Activated CD8-positive, alpha-beta memory T cell treated with anti-CD3 and anti-CD28 coated beads, Interleukin-2, amount 50 U/mL, for 48 hours (primary cell): ENCODE measurements at places on chromosomes 3 and 15.
A peak's percentile ranks its signal among the peaks of the same experiment; 100 is the strongest.

DNA sequence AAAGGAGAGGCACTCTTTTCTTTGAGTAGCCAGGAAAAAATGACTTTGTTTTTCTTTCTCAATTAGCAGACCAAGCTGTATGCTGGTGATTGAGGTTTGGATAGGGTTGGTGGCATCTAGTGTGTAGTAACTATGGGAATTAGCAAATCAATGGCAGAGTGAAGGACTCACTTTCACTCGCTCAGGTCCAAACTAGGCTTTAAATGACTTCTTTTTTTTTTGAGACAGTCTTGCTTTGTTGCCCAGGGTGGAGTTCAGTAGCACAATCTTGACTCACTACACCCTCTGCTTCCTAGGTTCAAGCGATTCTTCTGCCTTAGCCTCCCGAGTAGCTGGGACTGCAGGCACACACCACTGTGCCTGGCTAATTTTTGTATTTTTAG, 35.9 kb downstream of the PRKCI start:
- DNase-seq: no peak

DNA sequence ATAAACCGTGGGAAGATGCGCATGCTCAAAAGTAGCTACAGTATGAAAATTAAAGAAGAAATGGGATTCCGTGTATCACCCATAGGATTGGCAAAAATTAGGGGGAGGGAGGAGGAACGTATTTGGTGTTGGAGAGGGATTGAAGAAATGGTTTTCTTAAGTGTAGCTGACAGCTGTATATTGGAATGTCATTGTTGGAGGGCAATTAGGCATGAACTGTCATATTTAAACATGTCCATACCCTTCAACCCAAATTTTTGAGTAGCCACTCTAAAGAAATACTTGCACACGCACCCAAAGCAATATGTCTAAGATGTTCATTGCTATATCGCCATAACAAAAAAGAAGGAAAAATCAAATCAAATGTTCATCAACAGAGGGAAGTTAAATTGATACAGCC, 144.7 kb downstream of the TLE3 start:
- no peak for DNase-seq

DNA sequence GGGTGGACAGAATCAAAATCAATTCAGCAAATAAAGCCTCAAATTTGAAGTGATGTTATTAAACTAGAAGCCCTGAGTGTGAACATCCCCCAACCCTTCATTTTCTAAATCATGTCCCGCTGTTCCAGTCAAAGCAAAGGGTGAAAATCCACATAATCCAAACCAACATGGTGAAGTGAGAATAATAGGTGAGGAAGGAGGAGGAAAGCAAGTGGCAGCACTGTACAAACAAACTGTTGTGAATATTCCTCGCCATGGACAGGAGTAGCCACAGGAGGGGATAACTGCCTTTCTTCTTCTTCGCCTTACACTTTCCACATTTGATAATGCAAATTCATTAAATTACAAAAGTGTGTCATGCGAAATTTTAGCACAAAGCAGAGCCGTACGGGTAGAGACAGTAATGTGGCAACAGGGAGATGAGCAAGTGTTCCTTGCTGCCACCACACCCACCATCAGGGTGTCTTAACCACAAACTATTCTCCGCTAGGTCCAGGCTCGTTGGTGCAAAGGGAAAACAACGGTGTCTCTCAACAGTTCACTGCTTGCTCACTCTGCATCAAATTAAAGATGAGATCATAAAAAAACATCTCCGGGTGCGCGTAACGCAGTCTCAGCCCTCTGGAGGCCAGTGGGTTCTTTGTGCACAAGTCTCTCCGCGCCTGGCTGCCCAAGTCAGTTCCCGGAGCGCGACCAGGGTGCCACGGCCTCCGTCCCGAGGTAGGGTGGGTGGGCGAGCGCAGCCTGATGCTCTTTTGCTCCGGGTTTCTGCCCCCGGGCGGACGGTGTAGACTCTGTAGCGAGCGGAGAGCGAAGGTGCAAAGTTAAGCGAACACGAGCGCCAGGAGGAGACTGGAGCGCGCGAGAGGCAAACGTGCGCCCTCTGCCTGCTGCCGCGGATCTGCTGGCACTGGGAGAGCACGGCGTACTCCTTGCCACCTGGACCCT, 6.7 kb downstream of the EPHA3 start:
- DNase-seq: peak; percentile 54

DNA sequence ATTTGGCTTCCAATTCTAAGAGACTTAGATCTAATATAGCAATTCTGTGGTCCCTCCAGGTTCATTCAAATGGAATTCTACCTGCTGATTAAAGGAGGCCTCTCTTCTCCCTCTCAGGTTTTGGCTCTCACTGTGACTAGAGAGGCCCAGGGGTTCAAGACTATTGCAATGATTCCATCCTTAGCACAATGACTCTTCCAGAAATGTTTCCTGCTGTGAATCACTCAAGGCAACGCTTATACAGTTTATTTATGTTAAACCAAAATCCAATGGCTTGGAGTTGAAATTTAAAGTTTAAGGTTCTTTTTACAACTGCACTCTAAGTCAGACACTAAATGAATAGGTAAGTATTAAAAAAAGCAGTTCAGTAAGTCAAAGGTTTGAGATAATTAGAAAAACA, 39.9 kb downstream of the IFT57 start:
- no peak for DNase-seq

DNA sequence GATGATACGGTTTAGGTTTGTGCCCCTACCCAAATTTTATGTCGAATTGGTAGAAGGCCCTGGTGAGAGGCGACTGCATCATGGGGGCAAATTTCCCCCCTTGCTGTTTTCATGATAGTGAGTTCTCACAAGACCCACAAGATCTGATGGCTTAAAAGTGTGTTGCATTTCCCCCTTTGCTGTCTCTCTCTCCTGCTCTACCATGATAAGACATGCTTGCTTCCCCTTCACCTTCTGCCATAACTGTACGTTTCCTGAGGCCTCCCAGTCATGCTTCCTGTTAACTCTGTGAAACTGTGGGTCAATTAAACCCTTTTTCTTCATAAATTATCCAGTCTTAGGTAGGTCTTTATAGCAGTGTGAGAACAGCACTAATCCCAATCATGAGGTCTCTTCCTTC, 381.2 kb downstream of the RSL24D1 start:
- DNase-seq: no peak

DNA sequence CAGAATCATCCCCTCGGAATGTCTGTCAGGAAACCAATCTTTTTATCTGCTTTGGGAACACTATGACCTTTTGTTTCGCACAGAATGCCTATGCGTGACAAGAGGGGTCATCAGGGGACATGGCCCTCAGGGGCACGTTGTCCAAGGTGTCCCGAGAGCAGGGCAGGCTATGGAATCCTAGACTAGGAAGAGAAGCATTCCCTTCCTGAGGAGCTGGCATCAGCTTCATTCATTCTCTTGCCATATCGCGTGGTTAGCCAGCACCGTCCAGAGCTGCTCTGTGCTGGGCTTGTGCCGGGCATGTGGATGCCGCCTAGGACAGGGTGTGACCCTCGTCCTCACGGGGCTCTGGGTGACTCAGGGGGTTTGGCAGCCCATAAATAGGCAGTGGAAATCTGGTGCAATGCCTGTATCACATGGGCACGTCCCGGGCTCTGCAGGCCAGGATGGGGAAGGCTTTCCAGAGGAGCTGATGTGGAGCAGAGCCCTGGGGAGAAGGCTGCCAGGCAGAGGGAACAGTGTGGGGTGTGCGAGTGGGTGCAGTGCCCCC, 117.8 kb downstream of the TMEM266 start:
- no peak for DNase-seq

DNA sequence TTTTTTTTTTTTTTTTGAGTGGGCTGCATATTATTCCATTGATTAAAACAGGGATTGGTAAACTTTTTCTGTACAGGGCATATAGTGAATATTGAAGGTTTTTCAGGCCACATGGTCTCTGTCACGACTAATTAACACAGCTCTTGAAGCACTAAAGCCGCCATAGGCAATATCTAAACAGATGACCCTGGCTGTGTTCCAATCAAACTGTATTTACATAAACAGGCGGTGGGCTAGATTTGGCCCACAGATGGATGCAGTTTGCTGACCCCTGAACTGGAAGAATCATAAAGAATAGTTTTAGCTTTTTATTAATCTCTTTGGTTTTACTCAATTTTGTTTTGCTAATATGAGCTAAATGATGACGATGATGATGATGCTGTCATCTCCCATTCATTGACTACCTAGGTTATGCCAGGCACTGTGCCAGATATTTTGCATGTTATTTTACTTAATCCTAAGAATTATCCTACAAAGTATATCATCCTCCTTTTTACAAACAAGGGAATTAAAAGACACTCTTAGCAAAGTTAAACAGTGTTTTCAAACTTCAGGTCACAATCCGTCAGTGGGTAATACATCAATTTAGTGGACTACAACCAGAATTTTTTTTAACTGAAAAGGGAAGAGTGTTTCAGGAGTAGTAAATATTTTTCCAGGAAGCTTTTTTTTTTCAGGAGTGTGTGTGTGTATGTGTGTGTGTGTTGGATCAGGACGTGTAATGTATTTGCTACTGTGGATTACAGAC, 54.3 kb downstream of the LMCD1 start:
- no peak for DNase-seq

DNA sequence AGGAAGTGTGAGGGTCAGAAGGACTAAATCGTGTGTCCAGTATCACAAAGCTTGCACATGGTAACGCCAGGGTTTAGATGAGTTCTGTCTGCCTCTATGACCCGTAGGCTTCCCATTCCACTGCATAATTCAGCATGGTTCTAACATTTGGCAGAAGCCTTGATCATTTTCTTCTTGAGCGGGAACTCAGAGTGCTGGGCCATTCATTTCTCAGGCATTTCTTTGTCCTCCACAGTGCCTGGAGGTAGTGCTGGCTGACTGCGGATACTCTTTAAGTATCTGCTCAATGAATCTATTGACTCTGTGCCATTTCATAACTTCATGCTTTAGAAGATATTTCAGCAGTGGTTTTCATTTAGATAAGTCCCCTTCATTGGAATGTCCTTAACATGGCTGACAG, 370.2 kb downstream of the EPHB1 start:
- no peak for DNase-seq

DNA sequence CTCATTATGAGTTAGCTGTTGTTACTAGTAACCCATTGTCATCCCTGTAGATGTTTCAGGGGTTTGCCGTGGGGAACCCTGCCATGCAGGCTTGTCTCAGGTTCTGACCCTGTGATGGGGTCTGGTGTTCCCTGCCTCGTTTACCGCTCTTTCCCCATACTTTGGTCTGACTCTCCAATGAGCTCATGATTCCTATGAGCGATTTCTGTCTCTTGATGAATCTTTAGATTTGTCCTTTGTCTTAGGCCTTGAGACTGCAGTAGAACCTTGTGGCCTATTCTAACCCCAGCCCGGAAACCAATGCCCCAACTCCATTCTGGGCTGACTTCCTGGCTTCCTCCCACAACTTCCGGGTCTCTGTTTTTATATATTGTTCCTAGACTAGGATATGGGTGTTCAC, 11.3 kb upstream of the IQGAP1 start:
- peak; percentile 63 for DNase-seq

DNA sequence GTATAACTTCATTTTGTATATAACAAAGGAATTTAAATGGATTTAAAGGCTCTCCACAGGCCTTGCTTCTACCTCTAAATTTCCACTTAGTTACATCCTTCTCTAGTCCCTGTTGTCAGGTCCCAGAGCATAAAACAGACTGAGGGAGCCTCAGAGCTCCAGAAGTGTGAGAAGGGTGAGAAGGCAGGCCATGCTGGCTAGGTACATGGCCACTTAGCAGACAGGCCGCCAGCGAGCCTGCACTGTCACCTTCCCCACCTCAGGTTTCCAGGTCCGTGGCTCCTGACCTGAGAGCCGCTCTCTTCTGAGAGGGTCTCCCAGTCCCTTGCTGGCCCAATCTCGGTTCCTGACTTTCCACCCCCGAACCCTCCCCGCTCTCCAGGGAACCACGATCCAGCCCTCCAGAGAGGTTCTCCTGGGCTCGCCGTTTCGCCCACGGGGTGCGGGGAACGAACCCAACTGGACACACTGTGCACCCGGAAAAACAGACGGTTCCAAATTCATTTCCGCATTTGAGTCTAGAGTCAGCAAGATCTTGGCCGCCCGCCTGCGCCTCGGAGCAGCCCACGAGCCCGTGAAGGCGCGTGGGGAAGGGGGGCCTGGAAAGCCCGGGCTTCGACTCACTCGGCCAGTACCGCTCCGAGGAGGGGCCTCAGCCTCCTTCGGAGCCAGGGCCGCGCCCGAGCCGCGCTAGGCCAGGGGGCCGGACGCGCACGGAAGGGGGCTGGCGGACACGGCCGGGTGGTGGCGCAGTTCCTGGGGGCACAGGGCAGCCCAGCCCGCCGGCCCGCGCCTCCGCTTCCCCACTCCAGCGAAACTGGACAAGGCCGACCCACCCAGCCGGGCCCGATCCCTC, 16.7 kb upstream of the SOX2 start:
- no peak for DNase-seq

GRCh38 chr3:46208167-46208704, at the start of gene CCR1:
Gene CCR1, minus strand, starts transcription at chr3:46208313. Its CDS starts 4,000 bp downstream, at chr3:46204313.
- peak; percentile 75 for DNase-seq

- DNase-seq: no peak
Measured at GRCh38 chr3:189937302-189938127, 183.2 kb downstream of the P3H2 start.

DNA sequence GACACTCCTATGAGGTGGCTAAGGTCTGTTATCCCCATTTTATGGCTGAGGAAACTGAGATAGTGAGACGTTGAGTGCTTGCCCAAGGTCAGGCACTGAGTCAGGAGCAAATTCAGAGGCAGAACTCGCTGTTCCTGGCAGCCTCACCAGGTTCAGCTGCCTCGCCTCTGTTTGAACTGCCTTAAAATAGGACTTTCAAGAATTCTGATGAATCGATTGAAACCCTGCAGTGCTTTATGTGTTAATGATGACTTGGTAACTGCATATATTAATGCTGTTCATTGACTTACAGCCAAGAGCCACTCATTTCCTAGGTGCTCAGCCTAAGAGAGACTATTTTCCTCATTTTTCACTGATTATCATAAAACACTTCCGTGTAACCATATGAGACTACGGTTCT, 79.5 kb upstream of the BHLHE40 start:
- DNase-seq: no peak

DNA sequence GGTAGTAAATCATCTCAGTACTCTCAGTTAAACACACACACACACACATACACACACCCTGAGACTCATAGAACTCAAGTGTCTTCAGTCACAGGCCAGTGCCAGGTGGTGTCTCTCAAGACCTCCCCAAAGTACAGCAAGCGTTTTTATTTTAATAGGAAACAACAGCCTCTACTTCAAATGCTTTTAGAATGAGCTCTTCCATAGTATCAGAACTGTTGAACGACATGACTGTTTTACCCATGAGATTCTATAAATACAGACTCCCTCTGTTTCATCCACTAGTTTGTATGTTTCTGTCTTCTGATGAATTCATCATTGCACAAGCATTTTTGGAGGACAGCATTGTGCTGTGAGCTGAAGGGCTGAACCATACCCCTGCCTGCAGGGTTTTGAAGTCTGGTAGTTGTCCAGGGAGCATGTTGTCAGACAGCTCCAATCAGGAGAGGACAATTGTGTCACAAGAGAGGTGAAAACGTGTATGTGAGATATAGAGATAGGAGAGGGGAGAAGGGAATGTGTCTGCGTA, 201.0 kb upstream of the BCL6 start:
- DNase-seq: no peak

DNA sequence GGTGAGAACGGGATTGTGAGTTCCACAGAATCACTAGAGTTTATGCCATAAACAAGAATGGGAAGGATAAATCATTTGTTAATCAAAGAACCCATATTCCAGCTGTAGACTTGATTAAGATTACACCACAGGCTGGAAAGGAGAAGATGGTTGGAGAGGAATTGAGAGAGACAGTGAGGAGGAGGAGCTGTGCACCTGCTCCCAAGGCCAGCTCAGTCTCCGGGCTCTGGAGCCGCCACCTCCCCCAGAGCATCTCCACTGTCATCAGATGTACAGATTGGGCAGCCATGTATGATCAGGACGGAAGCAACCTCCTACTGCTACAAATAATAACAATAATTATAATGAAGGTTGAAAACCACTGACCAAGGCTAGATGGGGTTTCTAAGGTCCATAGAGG, 170.0 kb downstream of the MINAR1 start:
- DNase-seq: no peak
